Foreskin fibroblast (primary cell): ENCODE measurements at places on chromosomes 4 and X.

- no peak for DNase-seq
These were observed 99.2 kb downstream of the JADE1 start for GRCh38 chr4:128908735-128909134.

DNA sequence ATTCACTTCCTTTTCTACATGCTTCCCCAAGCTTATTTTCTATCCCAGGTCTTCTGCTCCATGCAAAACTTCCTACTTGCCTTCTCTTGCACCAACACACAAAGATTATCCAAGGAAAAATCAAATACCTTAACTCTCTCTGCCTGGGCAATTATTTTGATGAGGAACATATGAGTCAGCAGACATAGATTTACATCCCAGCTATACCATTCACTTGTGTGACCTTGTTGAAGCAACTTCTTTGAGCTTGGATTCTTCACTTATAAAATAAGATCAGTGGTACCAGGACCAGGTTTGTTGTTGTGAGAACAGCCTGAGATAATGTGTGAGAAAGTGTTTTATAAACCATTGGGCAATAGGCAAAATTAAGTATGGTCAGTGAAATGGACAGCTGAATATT, 39.1 kb upstream of the TMEM192 start:
- DNase-seq, result no peak

- no peak for DNase-seq
These were observed 25.6 kb upstream of the ATXN3L start for GRCh38 chrX:13345438-13345837.

- DNase-seq, result no peak
These were observed 43.3 kb downstream of the NYX start for GRCh38 chrX:41490446-41490845.

- no peak for DNase-seq
These were observed 3.4 kb upstream of the CYBB start for GRCh38 chrX:37776283-37776986.

- DNase-seq, result no peak
These were observed 8.7 kb upstream of the MUC7 start for GRCh38 chr4:70463335-70463734.

DNA sequence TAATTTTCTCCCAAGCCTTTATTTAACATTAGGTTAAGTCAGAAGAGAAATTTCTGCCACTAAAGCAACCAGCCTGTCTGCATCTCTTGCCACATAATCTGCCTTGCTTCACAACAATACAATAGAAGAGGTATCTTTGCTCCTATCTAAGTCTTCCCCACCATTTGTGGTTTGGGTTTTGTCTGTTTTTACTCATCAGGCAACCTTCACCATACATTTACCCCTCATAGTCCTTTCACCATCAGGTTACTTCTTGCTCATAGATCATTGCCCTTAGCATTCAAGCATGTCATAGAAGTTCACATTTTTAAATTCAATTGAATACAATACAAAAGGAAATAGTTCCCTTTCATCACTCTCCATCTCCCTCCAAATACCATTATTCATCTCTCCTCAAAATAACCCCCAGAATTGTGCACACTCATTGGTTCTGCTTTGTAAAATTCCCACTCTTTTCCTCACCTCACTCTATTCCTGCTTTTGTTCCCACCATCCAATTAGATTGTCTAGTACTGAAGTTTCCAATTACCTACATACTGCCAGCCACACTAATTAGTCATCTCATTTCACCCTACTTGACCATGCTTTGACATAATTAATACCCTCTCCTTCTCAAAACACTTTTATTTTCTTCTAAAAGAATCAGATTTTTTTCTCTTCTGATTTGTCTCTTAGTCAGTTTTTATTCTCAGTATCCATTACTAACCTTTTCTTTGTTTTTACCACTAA, 1957.0 kb upstream of the AGA start:
- DNase-seq, result no peak

DNA sequence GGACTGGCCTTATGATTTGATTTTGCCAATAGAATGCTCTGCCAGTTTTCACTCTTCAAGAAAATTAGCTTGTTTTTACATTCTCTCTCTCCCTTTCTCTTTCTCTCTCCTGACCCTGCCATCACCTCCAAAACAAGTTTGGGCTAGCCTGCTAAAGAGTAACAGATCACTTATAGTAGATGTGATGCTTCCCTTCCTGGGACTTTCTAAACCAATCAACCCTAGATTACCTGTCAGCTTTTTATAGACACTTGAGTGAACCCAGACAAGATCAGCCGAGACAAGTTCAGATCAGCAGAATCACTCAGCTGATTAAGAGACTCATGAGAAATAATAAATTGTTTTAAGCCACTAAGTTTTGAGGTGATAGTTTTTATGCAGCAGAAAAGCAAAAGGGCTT, 521.2 kb downstream of the ANKRD50 start:
- no peak for DNase-seq
